Pancreas (tissue), 10 donors: ENCODE measurements at places on chromosomes 4 and X.

DNA sequence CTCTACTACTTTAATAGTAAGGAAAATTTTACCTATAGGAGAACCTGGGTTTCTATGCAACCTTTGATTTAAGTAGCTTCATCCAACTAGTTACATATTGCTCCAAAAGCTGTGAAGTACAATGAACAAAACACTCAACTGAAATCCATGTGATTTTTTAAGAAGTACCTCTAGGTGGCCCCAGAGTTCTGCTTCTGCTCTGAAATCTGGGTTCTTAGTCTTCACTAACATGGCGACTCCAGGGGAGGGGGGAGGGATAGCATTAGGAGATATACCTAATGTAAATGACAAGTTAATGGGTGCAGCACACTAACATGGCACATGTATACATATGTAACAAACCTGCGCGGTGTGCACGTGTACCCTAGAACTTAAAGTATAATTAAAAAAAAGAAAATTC is 73.4 kb upstream of the MAGEB2 start:
- no peak overlapping the region for H3K4me3 ChIP-seq
- no peaks in the 10 kb centered on the region for H3K27me3 ChIP-seq
- no peaks in the 10 kb centered on the region for H3K36me3 ChIP-seq
- DNase-seq: no peak

DNA sequence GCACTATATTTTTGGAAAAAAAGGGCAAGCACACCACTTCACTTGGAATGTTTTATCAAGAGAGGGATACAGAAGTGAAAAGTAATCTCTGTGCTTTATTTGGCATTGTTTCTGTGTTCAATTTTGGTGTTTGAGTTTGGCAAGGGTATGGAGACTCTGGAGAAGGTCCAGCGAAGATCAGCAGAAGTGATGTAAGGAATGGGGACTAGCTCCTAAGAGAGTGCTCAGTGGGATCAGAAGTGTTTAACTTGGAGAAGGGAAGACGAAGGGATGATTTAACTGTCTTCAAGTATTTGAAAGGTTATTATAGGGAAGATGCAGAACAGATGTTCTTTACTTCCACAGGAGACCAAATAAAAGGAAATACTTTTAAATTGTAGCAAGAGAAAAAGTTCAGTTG is 74.3 kb downstream of the CFAP299 start:
- H3K4me3 ChIP-seq: no peak overlapping the region
- no peaks in the 10 kb centered on the region for H3K27me3 ChIP-seq
- no peaks in the 10 kb centered on the region for H3K36me3 ChIP-seq
- H3K27ac ChIP-seq: no peak overlapping the region
- no peak for DNase-seq
- H3K4me1 ChIP-seq: no peaks in the 10 kb centered on the region

GRCh38 chrX:137563681-137564651 is 2.0 kb upstream of the ZIC3 start:
- H3K4me1 ChIP-seq: no peaks in the 10 kb centered on the region
- DNase-seq: no peak
- H3K36me3 ChIP-seq: no peaks in the 10 kb centered on the region

DNA sequence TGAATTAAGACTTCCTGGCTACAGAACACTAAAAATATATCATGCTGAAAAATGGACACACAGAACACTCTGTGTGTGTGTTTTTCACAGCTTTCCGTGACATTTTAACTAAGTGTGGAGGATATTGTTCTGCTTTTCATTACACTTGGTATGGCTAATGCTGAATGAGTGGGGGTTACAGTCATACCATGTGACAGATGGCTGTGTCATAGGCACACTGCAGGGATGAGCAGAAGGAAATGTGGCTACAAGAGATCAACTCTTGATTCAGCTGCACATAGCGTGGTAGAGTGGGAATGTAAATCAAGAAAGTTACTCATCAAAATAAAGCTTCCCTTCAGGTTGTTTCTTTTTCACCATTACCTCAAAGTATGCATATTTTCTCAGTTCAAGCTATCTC is 669.8 kb downstream of the IQCM start:
- no peaks in the 10 kb centered on the region for H3K36me3 ChIP-seq
- no peak for DNase-seq
- H3K4me3 ChIP-seq: no peak overlapping the region
- H3K27me3 ChIP-seq: no peaks in the 10 kb centered on the region
- no peaks in the 10 kb centered on the region for H3K4me1 ChIP-seq

DNA sequence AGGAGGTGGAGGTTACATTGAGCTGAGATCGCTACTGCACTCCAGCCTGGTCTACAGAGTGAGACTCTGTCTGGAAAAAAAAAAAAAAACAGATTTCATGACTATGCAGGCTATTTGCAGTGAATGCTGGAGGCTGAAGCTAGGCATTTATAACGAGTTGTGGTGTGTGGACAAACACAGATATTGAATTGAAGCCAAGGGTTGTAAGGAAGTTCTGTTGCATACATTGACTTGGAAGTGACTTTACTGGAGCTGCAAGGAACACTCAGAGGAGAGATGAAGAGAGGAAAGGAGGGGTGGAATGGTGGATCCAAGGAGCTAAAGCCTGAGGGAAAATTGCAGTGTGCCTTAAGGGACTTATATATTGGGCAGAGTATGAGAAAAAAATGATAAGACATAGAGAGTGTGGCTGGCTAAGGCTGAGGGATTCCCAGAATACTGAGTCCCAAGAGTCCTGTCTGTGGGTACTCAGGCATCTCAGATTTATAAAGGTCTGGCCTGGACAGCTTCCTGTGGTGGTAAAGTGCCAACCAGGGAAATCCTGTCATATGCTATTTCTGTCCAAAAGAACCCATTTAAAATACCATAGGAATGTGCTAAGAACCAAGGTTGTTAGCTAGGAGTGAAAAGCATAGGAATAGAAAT is 87.8 kb upstream of the GUCY1A1 start:
- DNase-seq: no peak
- H3K27me3 ChIP-seq: no peaks in the 10 kb centered on the region
- H3K4me3 ChIP-seq: no peak overlapping the region

- H3K27me3 ChIP-seq: no peaks in the 10 kb centered on the region
- no peak overlapping the region for H3K27ac ChIP-seq
- no peak overlapping the region for H3K4me3 ChIP-seq
- no peak for DNase-seq
Measured at GRCh38 chr4:53156896-53157295, 209.0 kb downstream of the SCFD2 start.

- no peaks in the 10 kb centered on the region for H3K4me1 ChIP-seq
- H3K27ac ChIP-seq: no peak overlapping the region
- peaks cover 6% of the 10 kb centered on the region for H3K27me3 ChIP-seq
- no peak overlapping the region for H3K4me3 ChIP-seq
Measured at GRCh38 chrX:46549914-46550313, 4.7 kb upstream of the ZNF674 start.

- H3K36me3 ChIP-seq: no peaks in the 10 kb centered on the region
- no peaks in the 10 kb centered on the region for H3K27me3 ChIP-seq
- DNase-seq: no peak
- no peak overlapping the region for H3K4me3 ChIP-seq
- H3K4me1 ChIP-seq: no peaks in the 10 kb centered on the region
Measured at GRCh38 chrX:150683536-150684146, 9.6 kb upstream of the MTMR1 start.

GRCh38 chr4:3532751-3533422 is 665 bp upstream of the LRPAP1 start:
- no peak overlapping the region for H3K27ac ChIP-seq
- no peaks in the 10 kb centered on the region for H3K4me1 ChIP-seq
- no peaks in the 10 kb centered on the region for H3K36me3 ChIP-seq
- H3K27me3 ChIP-seq: no peaks in the 10 kb centered on the region
- peak overlapping the region; percentile 81 for H3K4me3 ChIP-seq

- H3K4me1 ChIP-seq: no peaks in the 10 kb centered on the region
- H3K4me3 ChIP-seq: no peak overlapping the region
- H3K36me3 ChIP-seq: no peaks in the 10 kb centered on the region
- no peak for DNase-seq
- no peaks in the 10 kb centered on the region for H3K27me3 ChIP-seq
Measured at GRCh38 chr4:88356771-88357170, 21.9 kb upstream of the HERC6 start.

GRCh38 chr4:78512357-78512920 is 39.1 kb upstream of the ANXA3 start:
- no peak for DNase-seq
- no peaks in the 10 kb centered on the region for H3K27me3 ChIP-seq
- H3K36me3 ChIP-seq: peaks cover 6% of the 10 kb centered on the region
- H3K4me1 ChIP-seq: peaks cover 5% of the 10 kb centered on the region

DNA sequence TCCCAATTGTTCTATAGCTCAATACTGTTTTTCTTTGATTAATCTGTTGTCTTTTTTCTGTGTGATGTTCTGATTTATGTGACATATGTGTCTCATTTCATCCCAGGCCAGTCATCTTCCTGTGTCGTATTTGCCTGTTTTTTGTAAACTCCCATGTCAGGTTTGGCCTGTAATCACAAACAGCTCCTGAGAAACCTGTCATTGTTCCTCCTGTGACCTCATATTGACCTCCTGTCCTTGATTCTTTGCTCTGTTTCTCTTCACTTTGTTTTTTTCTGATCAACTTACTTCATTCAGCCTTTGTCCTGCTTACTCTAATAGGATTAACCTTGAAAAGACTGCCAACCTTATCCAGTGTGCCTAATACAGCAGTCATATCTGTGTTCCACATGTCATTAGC is 438.3 kb downstream of the CFAP47 start:
- H3K4me1 ChIP-seq: no peaks in the 10 kb centered on the region
- no peak overlapping the region for H3K27ac ChIP-seq
- H3K4me3 ChIP-seq: no peak overlapping the region
- DNase-seq: no peak
- no peaks in the 10 kb centered on the region for H3K27me3 ChIP-seq
- no peaks in the 10 kb centered on the region for H3K36me3 ChIP-seq

DNA sequence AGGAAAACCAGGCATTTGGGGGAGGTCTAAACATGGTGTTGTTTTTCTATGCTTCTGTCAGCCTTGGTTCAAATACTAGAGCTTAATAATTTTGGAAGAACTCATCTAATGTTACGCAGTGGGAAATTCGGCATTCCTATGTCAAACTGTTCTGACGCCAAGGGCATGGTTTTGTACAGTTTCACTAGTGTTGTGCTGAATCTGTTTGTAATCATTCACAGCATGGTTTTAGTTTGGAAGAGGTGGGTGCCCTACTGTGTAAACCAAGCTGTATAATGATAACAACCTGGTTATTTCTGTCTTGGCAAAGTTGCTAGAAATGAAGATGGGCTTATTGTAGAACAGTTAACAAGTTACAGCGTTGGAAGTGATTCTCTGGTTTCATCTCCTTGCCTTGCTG is 5.2 kb downstream of the DDX3X start:
- no peak overlapping the region for H3K27ac ChIP-seq
- no peaks in the 10 kb centered on the region for H3K36me3 ChIP-seq
- no peaks in the 10 kb centered on the region for H3K27me3 ChIP-seq

GRCh38 chrX:28586286-28586685 is 960 bp upstream of the IL1RAPL1 start:
- no peaks in the 10 kb centered on the region for H3K27me3 ChIP-seq
- no peaks in the 10 kb centered on the region for H3K36me3 ChIP-seq
- H3K4me3 ChIP-seq: no peak overlapping the region
- no peak for DNase-seq
